ENCODE measurements at places on chromosomes 7 and 10.

DNA sequence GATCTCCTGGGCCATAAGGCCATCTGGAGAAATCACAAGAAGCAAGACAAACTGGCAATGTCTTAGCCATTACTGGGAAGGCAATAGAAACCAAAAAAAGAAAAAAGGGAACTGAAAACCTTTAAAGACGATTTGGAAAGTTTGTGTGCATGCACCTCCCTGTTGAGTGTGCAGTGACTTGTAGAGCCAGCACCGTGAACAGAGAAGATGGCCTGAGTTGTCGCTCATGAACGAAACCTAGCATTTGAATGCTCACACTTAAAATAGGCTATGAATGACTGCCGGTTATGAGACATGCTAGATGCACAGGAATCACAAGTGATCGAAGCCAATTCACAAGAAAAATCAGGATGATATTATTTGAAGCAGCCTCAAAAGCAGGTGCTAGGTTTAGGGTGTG is 151.3 kb upstream of the ADO start:
- no peak for DNase-seq

DNA sequence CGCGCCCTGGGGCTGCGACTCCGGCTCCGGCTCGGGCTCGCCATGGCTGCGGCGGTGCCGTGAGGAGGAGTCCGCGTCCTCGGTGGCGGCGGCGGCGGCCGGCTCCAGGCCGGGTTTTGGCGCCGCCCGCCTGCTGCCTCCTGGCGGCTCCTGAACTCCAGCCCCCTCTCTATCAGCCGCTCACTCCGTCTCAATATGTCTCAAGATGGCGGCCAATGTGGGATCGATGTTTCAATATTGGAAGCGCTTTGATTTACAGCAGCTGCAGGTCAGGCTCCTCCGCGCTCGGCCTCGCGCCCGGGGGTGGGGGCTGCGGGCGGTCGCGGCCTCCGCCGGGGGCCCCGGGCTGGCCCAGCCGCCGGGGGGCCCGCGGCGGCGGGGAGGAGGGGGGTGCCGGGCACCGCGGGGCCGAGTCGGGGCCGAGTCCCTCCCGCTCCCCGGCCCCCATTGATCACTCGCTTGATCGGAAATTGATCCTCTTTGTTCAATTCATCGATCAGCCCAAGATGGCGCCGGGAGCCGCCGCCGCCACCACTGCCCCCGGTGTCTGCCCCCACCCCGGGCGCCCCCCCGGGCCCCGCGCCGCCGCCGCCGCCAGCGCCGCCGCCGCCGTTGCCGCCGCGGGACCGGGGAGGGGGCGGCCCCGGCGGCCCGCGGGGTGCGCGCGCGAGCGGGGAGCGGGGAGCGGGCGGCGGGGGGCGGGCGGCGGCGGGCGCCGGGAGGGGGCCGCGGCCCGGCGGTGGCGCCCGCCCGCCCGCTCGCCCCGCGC is 1.4 kb upstream of the CUX1 start:
- DNase-seq: peak; percentile 89

DNA sequence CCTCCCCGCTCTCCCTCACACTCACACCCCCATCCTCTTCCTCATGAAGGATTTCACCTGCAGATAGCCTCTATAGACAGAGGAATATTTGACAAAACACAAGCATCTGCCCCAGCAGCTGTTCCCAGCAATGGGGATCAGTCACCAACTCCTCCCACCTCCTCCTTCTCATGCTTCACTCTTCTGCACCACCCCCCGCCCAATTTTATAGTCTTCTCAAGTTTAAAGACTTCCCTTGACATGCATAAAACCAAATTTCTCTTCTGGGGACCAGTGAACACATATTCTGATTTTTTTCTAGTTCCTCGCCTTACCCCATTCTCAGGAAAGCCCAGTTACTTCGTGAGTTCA is 654.4 kb downstream of the LRMDA start:
- DNase-seq: no peak

DNA sequence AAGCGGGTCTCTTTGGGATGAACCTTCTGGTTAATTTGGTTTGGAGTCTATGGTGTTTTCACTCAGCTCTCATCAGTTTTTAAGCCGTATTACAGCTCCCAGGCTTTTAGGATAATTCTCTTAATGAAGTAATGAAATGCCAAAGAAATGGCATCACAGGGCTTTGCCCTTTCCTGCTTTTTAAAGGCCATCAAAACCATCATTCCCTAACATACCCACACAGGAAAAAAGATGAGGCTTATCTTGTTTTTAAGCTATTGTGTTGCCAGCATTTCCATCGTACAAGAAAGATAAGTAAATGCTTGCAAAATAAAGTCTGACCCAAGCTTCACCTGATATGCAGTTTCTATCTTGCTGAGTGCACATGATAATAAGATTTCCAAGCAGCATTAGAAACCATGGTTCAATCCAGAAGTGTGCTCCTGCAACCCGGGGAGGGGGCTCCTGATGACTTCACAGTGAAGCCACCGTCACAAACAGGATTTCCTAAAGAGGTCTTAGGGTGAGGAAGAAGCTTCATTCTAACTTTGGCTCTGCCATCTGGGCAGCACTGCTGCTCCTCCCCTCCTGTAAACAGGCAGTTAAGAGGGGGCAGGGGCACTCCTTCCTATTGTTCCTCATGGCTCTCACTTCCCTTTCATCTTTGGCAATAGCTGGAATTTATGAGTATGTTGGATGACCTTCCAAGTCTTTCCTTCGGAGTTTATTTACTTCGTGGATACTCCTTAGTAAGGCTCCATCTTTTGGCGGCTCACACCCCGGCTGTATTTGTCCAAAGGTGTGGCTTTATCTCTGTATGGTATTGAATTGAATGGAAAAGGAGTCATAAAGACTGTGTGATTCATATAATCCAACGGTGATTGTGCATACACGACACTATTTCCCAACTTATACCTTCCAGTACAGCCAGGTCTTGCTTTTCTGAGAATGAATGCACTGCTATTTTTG is 55.2 kb upstream of the FAM133B start:
- DNase-seq: peak; percentile 20

GRCh38 chr10:117547016-117547715 is 4.6 kb downstream of the EMX2 start:
- DNase-seq: no peak

DNA sequence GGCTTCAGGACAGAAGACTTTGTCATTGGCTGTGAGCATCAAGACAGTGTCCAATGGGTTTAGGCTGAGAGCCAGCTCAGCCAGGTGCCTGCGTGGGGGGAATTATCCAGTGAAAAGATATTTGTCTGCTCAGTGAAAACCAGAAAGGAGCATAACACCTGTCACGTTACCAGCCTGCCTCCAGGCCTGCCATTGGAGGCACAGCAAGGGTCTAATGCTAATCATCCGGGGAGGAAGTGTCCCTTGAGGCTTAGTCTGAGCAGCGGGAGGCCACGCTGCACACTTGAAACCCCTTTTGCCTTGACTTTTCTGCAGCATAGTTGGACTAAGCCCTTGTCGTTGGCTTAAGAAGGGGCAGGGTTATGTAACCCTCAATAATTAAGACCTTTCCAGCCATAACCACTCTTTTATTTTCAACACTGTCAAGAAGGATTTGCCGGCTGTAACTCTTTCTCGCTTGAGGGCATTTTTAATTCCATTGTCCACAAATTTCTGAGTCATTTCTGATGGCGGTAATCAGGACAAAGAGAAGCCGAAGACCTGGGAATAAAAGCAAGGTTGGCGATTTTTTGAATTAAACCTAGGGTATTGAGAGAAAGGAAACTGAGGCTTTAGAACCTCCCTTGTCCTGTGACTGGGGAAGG is 639.6 kb upstream of the FOXK1 start:
- peak; percentile 67 for DNase-seq

DNA sequence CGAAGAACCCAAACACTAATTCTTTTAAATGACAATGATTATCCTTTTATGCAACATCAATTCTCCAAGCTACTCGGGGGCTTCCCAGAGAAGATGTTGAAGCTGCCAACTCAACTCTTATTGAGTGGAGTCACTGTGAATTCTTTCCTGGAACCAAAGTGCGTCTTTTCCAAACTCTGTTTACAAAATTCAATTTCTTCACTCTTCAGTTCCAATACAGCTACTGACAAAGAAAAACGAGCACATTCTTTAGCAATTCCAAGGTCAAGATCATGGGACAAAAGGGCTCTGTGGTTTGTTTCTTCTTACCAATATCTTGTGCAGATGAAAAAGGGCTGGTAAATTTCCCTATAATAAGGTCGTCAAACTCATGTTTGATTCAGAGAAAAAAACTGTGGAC is 74.2 kb downstream of the FAS start:
- DNase-seq: no peak

GRCh38 chr10:61219696-61220095 is 233.5 kb downstream of the TMEM26 start:
- DNase-seq: no peak

DNA sequence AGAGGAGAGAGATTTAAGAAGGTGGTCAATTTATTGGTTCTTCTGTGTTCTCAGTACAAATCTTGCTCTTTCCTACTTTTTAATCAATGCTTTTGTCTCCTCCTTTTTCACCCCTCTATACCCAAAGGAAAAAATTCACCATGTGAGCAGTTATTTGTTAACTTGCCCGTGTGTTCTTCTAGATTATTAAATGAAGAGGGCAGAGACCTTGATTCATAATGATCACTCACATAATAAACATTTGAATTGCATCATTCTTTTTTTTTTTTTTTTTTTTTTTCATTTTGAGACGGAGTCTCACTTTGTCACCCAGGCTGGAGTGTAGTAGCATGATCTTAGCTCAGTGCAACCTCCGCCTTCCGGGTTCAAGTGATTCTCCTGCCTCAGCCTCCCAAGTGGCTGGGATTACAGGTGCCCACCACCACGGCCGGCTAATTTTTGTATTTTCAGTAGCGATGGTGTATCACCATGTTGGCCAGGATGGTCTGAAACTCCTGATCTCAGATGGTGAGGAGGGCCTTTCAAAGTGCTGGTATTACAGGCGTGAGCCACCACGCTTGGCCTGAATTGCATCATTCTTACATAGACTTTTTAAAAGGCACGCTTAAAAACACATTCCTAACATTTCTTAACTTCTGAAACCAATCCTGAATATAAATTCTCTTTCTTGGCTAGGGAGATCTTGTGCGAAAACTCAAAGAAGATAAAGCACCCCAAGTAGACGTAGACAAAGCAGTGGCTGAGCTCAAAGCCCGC is 3.6 kb downstream of the GARS1 start:
- no peak for DNase-seq

GRCh38 chr10:26488344-26488743 is 50.2 kb downstream of the APBB1IP start:
- DNase-seq: no peak

GRCh38 chr10:103584216-103585010 is 90.9 kb downstream of the NEURL1 start:
- no peak for DNase-seq

GRCh38 chr10:28391283-28391682 is 88.4 kb upstream of the MPP7 start:
- DNase-seq: no peak

DNA sequence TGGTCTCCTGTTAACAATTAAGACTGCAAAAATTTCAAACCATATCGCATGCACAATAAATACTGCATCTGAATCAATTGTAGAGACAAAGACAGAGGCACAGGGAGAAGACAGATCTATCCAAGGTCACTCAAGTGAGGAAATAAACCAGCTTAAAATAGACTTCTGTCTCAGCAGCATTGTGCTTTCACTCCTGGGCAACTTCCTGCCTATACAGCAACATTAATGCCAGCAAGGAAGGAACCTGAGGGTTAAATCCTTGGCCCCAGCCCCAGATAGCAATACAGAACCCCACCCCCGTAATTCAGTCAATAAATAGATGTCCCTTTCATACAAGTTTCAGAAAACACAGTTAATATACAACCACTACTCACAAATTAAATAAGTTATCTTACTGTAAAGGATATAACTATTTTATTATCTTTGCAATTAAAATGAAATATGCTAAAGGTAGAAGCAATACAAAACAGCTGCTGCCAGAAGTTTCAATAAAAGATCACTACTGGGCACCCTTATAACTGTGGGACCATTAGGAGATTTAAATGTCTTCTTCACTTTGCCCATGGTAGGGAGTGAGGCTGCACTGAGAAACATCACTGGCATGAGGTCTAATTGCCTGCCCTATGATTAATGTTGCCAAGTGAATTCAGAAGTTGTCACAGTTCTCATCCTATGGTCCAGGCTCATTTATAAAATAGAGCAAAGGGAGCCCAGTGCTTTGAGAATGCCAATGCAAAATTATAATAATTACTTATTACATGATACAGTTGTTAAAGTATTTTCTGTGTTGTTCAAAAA is 49.4 kb downstream of the CAV1 start:
- DNase-seq: no peak

DNA sequence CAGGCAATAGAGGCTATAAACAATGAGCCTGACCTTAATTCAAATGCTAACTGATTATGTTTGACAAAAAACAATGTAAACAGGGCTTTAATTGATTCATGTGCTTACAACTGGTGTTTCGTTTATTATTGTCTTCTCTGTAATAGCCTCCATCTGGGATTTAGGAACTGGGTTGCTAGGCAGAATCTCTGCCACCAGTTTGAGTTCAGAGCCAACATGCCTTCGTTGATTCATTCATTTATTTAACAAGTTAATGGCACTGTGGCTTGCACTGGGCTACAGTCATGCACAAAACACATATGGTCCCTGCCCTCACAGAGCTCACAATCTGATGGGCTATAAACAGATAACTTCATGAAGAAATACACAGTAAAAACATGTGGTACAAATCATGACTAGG is 19.6 kb upstream of the CDHR3 start:
- DNase-seq: no peak

DNA sequence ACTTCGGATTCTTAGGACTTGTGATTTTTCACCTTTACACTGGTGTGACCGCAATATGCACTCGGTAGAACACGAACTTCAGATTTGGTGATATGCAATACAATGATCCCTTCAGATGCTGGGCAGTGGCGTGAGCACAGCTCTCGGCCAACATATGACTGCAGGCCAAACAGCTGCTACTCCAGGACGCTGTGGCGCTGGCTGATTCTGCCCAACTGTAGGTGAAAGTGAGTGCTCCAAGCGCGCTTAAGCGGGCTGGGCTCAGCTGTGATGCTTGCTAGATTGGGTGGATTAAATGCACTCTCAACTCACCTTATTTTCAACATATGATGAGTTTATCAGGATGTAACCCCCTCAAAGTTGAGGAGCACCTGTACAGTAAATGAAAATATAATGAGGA is 137.6 kb upstream of the RET start:
- no peak for DNase-seq

DNA sequence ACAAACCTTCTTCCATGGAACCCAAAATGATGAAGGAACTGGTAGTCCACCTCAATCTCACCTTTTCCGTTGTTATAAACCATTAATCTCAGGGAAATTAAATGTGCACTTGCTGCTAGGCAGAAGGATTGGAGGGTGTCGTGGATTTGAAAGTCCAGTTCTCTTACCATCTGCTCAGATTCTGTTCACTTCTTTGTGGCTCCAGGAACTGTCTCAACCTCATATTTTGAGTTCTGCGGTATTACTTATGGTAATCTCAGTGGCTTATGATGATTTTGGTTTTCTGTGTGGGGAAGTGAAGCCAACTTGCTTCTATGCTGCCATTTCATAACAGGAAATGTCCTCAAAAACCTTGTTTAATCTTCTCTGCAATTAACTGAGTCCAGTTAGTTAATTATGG is 136.4 kb downstream of the CDC14C start:
- DNase-seq: no peak

All from NCI-H1092 treated with DMSO at 0.1 percent for 48 hours (cell line).